ENCODE measurements at places on chromosomes 1 and 21.

- DNase-seq: no peak
Observed at GRCh38 chr1:84350550-84350949, 47.7 kb upstream of the DNASE2B start.

- no peak for DNase-seq
Observed at GRCh38 chr1:59046730-59047157, 250.2 kb upstream of the FGGY start.

DNA sequence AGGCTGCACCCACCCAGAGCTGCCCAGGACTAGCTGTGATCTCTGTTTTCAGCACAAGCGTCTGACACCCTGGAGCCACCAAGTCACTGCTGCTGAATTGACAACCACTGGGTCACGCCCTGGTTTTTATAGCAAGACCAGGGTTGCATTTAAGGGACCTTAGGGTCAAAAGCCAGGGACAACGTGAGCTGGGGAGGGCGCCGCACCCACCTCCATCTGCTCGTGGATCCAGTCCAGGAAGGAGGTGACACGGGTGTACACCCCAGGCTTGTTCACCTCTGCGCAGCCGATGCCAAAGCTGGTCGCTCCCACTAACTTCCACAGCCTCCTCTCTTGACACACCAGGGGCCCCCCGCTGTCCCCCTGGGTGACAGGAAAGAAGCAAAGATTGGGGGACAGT lies 9.2 kb upstream of the TFF1 start:
- no peak for DNase-seq

DNA sequence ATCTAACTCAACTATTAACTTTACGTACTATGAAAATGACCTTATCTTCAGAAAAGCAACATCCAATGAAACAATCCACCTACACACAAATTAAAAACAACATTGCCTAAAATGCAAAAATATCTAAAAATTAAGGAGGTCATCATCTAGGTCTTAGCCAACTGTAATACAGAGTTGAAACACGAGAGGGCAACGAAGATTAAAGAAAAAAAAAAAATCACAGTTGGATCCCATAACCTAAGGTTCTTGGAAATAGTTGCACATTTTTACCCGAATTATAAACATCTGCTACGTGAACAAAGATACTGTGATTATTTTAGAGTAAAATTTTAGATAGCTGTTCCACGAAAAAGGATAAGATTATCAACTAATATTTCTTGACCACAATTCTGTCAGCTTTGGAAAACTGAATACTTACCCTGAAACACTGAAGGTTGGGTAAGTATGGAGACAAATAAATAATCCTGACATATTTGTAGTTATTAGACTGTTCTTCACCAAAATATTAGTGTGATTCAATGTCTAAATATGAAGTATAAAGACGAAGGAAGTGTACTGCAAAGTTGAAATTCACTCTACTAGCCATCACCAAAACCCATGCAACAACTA lies 88.0 kb upstream of the AK4 start:
- no peak for DNase-seq

- no peak for DNase-seq
Observed at GRCh38 chr1:24763671-24764070, 18.4 kb downstream of the CLIC4 start.

Measured in stimulated activated CD8-positive, alpha-beta memory T cell treated with anti-CD3 and anti-CD28 coated beads, Interleukin-2, amount 100 ng/mL, for 48 hours (primary cell).